Left lobe of liver (tissue), 2 donors: ENCODE measurements at places on chromosomes 2 and 18. TPM values are rescaled to one million over a fixed set of nuclear protein-coding genes. Genes with fewer than 3 reads are reported as not detected.

GRCh38 chr18:2256577-2256976, 314.7 kb downstream of the METTL4 start:
- no peak for DNase-seq

DNA sequence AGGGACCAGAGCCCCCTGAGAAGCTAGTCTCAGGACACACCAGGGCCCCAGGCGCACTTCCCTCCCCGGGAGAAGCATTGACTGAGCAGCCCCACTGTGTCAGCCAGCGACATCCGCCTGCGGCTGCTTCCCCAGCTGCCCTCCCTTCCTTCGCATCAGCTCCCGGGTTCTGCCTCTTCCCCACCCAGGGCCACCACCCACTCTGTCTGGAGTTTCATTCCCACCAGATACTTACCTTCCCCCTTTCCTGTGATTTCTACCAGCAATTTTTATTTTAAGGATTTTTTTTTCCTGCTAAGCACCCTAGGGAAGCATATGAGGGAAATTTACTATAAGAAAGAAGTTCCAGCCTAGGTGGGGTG, 99.2 kb downstream of the SMAD7 start:
- DNase-seq: no peak

The CFAP221 gene
- 1.2 TPM for total RNA-seq

The GRB14 gene
- total RNA-seq: 39.3 TPM

GRCh38 chr2:29423061-29423666, 307.9 kb downstream of the CLIP4 start:
- DNase-seq: no peak

DNA sequence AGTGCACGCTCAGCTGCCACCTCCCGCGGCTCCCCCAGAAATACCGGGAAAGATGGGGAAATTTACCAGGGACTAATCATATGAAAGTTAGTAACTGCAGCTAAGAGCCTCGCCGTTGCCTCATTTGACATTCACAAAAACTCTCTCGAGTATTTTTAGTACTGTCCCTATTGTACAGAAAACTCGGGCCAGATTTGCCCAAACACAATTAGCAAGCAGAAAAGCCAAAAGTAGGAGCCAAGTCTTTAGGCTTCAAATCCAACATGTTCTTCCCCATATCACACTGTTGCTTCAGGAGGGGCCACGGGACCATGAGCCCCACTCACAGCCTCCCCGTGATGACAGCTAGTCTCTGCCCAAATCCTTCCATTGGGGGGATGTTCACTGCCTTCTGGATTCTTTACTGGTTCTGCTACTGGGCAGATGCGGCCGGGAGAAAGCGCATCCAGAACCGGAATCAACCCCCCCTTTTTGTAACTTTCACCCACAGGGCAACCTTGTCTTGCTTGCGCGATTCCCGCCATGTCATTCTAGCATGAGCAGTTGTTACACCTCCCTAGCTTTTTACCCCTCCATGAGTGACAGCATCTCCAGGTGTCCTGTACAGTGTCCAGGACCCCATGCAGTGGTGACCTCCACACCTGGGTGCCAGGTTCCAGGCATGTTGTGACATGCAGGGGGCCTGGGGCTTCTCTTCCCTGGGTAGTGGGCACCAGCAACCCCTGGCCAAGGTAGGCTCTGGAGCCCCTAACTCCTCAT, 35.2 kb downstream of the CENPO start:
- DNase-seq: no peak

DNA sequence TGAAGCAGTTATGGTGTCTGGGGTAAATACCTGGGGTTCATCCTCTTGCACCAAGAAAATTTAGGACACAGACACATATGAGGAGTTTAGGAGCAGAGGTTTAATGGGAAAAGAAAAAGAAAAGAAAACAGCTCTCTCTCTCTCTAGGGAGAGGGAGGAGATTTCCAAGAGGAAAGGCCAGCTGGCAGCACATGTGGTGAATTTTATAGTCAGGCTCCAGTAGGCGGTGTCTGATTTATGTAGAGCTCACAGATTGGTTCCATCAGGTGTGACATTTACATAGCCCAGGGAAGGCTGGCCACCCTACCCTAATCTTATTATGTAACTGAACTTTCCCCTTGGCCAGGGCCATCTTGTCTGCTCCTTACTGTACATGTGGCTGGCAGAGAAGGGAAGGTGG, 297.5 kb upstream of the RGPD4 start:
- DNase-seq: no peak

The NT5DC4 gene
- not detected for total RNA-seq

- DNase-seq: no peak
Measured at GRCh38 chr18:13799396-13799795, 24.6 kb upstream of the MC5R start.

The REG3A gene
- 0.45 TPM for total RNA-seq

The MRPL30 gene
- total RNA-seq: 12.7 TPM

The TUBA3E gene
- not detected for total RNA-seq

GRCh38 chr2:149438330-149438960, 108.1 kb downstream of the LYPD6 start:
- DNase-seq: no peak

GRCh38 chr18:23827681-23828080, 138.4 kb downstream of the LAMA3 start:
- no peak for DNase-seq
